AG04449 (cell line): ENCODE measurements at places on chromosomes 4 and X.

GRCh38 chr4:7186031-7186430 is 6.3 kb upstream of the SORCS2 start:
- DNase-seq = no peak

GRCh38 chr4:33149658-33150524 is 2429.7 kb downstream of the PCDH7 start:
- no peak for DNase-seq

- DNase-seq = no peak
Measured at GRCh38 chrX:107684956-107685385, 56.7 kb downstream of the PRPS1 start.

DNA sequence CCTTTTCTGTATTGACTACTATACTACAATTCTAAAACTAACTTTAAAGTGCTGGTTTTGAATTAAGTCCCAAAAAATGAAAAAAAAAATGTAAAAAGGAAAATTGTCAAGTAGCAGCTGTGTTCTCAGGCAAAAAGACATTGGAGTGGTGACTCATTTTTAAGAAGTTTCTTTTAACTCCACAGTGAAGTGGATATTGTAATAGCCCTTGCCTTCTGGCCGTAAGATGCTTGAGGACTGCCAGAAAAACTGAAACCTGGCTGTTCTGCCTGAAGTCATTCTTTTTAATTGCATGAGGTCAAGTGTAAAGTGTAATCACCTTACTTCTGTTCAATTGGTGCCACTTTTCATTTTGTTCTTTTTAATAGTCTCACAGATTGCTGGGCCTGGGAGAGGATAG is 28.9 kb downstream of the SPANXD start:
- DNase-seq = no peak

DNA sequence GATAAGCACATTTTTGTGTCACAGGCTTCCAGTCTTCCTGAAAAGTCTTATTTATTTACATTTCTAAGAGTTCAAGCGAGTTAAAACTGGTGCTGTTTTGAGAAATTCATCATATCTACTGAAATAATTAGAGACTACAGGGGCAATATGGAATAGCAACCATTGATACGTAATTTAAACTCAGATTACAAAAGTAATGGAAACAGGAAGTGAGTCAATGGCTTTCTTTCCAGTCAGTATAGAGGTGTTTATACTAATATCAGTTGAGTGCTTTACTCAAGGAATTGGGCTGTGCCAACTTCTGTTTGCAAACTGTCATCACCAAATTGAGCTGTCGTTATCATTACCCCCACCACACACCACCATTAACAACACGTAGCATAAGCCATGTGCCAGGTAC is 222.7 kb downstream of the COL25A1 start:
- DNase-seq = no peak

GRCh38 chr4:148780426-148781005 is 338.3 kb upstream of the NR3C2 start:
- no peak for DNase-seq

GRCh38 chr4:77797239-77797638 is 21.9 kb downstream of the CNOT6L start:
- DNase-seq = no peak

DNA sequence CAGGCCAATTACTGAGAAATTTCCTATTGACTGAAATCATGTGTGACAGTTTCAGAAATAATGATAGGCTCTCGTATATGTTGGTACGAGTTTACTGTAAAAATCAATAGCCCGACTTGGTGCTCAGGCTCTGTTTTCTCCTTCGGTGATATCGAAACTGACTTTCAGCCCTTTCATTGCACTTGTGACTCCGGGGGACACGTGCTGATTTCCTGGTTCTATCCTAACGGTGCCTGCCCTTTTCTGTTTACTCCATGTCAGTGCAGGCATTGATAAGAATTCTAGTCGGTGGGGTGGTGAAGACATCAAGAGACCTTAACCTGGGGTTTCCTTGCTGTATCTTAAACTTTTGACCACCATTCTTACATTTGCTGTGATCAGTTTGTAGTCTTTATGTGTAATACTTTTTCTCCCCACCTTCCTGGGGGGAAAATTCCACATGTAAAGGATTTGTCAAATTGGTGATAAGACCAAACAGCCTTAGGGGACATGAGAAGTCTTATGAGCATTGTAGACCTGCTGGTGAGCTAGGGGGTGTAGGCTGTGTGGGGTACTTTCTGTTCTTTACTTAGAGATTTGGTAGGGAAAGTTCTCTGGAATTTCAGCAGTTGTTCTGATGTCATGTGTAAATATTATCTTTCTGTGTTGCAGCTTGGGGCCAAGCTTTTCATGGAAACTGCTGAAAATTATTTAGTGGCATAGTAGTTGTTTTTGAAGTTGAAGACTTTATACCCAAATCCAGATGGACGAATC is 52.7 kb downstream of the TMEM131L start:
- no peak for DNase-seq

- no peak for DNase-seq
Measured at GRCh38 chrX:103688946-103689345, 2.4 kb upstream of the MORF4L2 start.

DNA sequence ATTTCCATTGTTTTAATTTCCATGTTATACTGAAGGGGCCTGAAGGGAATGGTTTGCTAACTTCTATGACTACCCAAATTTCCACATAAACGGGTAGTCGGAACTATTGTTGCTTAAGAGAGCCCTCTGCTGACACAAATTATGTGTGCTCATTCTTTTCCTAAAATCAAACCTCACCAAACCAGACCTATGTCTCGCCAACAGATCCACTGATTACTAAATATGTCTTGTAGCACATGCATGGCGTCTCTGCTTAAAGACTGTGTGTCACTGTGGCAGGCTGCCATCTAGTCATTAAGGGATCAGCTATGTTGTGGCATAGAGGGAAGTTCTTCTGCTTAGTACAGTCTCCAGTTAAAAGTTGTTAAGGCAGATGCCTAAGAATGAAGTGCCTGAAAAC is 25.1 kb downstream of the PIR start:
- DNase-seq = no peak

- peak; percentile 10 for DNase-seq
Measured at GRCh38 chr4:98710831-98711230, 52.4 kb upstream of the TSPAN5 start.

DNA sequence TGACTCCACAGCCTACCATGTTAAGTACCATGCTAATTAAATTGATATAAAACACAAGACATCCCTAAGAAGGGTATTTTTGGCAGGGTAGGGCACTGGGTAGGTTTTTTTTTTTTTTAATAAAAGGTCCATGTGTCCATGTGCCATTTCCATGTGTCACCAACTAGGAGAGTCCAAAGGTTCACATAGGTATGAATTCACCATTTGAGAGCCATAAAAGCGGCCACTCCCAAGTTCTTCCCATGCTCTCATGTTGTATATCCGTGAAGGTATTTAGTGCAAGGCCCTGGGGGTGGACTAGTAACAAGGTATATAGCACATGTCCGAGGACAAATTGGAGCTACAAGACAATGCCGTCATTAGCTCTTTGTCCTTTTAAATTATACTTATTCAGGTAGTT is 107.3 kb downstream of the PDE5A start:
- DNase-seq = no peak

GRCh38 chrX:73963682-73964081 is 340.3 kb upstream of the ZCCHC13 start:
- no peak for DNase-seq

- no peak for DNase-seq
Measured at GRCh38 chr4:169952236-169953002, 73.8 kb downstream of the MFAP3L start.

GRCh38 chr4:22573198-22573597 is 57.3 kb upstream of the ADGRA3 start:
- no peak for DNase-seq

- DNase-seq = no peak
Measured at GRCh38 chr4:872241-872981, 46.5 kb upstream of the CPLX1 start.

- DNase-seq = no peak
Measured at GRCh38 chrX:46626566-46626965, 53.0 kb downstream of the CHST7 start.

DNA sequence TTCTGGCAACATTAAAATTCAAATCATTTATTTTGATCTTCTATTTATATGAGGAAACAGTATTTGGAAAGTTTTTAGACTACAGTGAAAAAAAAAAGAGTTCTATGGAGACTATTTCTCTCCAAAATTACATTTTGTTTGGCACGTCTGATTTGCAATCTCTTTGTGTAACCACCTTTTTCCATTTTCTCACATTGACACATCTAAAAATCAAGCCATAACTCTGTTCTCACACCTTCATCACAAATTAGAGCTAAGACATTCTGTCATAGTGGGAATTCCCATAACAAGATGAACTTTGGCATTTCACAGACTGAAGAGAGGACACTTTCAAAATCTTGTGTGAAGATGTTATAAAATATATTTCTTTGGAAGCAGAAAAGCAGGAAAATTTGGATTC is 468.9 kb downstream of the GRIA2 start:
- DNase-seq = no peak

DNA sequence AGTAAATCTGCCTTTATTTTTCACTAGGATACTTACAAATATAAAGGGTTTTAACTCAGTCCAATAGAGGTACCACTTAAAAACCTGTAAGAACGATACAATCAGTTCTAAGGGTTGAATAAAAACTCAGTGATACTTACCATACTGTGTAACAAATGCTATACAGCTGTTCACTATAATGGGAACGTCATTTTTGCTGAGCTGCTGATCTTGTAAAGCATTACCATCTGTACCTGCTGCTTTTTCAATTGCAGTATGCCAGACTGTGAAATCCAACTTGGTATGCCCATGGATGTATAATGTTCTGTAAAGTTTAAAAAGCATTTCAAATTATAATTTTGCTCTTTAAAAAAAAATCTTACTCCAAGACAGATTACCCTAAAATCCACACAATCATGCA is 111.2 kb downstream of the ARAP2 start:
- no peak for DNase-seq

- DNase-seq = no peak
Measured at GRCh38 chrX:41051288-41051687, 34.0 kb upstream of the USP9X start.

DNA sequence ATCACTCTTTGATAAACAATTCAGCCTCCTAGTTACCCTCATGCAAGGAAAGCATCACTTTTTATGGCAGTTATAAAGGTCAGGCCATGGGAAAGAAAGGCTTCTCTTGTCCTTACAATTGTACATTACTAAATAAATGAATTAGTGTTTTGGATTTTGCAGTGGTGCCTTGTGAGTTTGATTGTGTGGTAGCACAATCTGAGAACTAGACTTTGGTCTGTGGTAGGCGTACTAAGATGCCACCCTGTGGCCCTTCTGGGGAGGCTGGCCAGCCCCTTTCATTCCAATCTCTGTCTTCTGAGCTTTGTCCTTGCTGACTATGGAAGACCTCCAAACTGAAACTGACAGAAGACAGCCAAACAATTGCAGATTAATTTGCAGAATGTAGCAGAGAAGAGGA is 14.6 kb upstream of the HNRNPD start:
- DNase-seq = no peak

DNA sequence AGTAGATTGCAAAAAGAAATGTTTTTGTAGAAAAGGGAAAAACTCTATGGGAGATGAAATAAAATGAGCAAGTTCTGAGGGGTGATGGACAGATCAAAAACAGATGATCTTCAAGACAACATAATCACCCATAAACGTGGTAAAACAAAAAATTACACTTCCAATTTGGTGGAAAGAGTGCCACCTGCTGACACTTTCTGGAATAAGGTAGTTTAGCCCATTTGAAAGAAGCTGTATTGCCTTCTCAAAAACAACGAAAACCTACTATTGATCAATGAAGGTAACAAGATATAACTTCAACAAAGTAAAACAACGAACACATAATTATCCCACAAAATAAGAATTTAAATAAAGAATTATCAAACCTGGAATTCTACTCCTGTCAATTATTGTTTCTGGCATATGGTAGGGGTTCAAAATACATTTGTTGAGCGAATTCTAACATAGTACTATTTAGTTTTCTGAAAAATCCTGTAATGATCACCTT is 2.5 kb downstream of the COQ2 start:
- DNase-seq = no peak

DNA sequence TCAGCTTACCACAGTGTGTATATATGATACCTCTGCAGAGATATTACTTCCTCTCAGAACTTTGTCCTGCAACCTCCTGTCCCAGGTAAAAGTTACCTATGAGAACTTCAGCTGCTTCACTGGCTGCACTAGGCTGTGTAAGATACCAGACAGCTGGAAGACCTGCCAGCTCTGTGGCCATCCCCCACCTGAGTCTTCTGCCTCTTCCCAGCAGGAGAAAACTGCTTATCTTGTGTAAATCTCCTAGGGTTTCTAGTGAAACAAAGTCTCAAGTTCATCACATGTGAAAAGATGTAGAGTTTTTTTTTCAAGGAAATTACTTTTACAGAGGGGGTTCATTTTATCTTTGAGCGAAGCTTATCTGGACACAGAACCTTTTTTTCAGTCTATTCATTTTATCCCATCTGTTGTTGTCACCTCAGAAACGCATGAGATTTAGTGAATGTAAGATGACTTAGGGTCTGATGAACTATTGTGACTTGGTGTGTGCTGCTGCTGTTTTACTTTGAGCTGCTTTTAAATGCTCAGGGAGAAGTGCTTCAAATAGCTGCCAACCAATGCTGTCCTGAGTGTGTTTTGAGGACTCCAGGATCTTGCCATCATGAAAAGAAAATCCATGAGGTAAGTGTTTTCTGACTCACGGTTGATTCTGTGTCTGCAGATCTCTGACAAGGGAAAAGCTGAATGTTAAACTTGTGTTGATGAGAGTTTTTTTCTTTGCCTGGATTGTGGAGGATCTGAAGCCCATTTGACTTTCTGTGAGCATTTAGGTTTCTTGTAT is 187.8 kb downstream of the FRAS1 start:
- no peak for DNase-seq

- DNase-seq = no peak
Measured at GRCh38 chr4:52640808-52641565, 18.1 kb downstream of the USP46 start.

GRCh38 chr4:86250619-86251018 is 109.2 kb downstream of the MAPK10 start:
- no peak for DNase-seq

- no peak for DNase-seq
Measured at GRCh38 chr4:56622176-56622575, 58.9 kb downstream of the HOPX start.

GRCh38 chr4:38128478-38129459 is 168.6 kb downstream of the PTTG2 start:
- DNase-seq = no peak

- no peak for DNase-seq
Measured at GRCh38 chr4:171817026-171817425, 3.8 kb downstream of the GALNTL6 start.

DNA sequence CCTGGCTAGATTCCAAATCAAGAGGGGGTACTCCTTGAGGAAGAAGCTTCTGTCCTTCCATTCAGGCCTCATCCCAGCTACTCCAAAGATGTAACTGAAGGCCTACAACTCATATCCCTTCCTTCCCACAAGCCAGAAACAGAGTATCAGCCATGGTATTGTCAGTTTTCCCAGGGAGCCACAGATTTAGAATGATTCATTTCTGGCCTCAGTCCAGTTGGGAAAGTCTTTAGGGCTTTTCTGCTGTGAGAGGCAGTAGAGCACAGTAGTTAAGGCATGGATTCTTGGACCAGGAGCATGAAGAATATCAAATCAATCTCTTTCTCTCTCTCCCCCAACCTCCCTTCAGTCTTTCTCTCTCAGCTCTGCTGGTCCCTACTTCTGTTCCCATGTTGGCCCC is 505.0 kb downstream of the BCOR start:
- DNase-seq = no peak
